ENCODE measurements at places on chromosomes 3 and 15.

- DNase-seq = no peak
Measured at GRCh38 chr15:63169788-63170187, 12.5 kb upstream of the RPS27L start.

- no peak for DNase-seq
Measured at GRCh38 chr3:126360046-126360713, 3.0 kb upstream of the KLF15 start.

DNA sequence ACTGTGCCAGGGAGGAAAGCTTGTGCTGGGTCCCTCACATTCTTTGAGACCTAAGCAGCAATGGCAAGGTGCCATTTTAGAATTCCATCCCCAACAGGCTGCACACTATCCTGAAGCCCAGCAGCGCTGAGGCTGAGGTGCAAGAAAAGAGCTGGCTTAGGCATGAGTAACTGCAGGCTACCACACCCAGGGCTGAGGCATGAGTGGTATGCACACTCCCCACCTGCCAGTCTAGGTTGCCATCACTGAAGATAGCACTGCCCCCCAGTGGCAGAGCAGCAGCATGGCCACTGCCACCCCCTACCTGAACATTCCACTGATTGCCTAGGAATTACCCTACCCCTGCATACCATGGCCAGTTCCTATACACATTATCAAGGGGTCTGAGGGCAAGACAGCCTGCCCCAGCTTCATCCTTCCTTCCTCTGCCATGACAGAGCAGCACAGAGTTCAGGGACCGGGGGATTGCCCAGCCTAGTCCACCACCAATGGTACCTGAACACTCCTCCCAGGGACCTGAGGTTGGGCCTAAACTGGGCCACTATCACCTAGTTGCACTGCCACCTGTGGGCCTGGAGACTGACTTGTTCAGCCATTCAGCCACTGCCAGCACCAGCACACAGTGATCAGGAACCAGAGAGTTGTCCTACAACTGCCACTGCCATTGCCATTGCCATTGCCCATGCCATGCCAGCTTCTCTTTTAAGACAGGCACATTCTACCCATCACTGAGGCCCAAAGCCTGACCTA, 129.8 kb downstream of the SATB1 start:
- peak; percentile 87 for DNase-seq

DNA sequence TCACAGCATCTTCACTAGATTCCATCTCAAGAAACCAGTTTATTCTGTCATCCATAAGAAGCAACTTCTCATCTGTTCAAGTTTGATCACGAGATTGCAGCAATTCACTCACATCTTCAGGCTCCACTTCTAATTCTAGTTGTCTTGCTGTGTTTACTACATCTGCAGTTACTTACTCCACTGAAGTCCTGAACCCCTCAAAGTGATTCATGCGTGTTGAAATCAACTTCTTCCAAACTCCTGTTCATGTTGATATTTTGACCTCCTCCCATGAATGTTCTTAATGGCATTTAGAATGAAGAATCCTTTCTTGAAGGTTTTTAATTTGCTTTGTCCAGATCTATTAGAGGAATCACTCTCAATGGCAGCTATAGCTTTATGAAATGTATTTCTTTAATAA, 287.6 kb upstream of the TBL1XR1 start:
- no peak for DNase-seq

DNA sequence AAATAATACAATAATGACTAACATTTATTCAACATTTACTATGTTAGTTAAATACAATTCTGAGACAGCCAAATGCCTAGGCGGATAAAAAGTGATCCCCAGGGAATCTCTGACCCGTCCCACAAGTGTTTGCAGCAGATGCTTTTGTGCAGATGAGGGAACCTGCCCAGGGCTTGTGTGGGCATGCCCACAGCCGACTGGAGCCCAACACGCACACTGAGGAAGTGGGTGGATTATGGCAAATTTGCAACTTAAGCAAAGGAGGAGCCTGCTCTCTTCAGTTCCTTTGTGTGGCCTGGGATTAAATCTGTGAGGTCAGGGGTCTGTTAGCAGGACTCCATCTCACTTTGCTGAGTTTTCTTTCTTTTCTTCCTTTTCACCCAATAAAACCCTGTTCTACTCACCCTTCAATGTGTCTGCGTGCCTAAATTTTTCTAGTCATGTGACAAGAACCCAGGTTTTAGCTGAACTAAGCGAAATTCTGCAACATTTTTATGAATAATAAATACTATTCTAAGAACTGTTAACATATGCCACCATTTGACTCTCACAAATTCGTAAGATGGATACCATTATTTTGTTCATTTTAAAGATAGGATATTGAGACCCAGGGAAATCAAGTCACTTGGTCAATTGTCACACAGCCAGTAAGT, 13.9 kb upstream of the RTP1 start:
- DNase-seq = no peak

DNA sequence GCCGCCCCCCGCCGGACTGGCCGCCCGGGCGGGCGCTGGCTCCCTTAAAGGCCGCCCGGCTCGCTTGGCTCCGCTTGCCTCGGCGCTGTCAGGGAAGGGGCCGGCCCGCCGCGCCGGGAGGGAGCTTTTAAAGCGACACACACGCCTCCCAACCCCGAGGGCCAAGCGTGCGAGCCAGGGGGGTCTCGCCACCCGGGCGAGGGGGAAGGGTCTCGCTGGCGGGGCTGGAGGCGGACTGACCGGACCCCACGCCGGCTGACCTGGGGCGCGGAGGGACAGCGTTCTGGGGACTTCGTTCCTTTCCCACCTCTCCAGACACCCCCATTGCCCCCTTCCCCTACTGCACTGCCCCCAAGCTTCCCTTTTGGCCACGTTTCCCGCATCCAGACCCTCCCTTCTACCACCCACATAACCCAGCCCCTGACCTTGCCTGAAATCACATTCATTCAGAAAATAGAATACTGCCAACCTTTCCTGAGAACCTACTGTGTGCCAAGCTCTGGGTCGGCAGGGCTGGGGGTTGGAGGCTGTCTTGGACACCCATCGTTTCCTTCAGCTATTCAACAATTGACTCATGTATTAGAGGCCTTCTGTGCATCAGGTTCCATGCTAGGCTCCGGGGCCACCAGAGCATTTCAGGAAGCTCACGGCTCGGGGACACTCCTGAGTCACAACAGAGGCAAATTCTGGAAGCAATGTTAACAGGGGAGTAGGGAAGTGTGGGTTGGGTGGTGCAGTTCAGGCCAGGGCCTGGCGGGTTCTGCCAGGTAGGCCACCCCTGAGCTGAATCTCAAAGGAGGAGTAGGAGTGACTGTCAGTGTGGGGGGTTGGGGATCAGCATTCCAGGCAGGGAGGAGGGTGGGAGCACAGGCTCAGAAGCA, at the start of gene INSYN1:
Gene INSYN1 (minus strand): TSS at position 102 of the 881 bp plus-strand sequence. CDS start 2,221 bp downstream, outside the sequence.
- peak; percentile 40 for DNase-seq

- no peak for DNase-seq
Measured at GRCh38 chr3:64398476-64398875, 173.2 kb upstream of the PRICKLE2 start.

All from Daoy (cell line).